Stimulated activated CD8-positive, alpha-beta memory T cell treated with anti-CD3 and anti-CD28 coated beads, Interleukin-7, amount 100 ng/mL, for 1 hour (primary cell): ENCODE measurements at places on chromosomes 11 and 22.

- DNase-seq = no peak
These were observed 7.5 kb downstream of the DERL3 start for GRCh38 chr22:23831261-23831660.

DNA sequence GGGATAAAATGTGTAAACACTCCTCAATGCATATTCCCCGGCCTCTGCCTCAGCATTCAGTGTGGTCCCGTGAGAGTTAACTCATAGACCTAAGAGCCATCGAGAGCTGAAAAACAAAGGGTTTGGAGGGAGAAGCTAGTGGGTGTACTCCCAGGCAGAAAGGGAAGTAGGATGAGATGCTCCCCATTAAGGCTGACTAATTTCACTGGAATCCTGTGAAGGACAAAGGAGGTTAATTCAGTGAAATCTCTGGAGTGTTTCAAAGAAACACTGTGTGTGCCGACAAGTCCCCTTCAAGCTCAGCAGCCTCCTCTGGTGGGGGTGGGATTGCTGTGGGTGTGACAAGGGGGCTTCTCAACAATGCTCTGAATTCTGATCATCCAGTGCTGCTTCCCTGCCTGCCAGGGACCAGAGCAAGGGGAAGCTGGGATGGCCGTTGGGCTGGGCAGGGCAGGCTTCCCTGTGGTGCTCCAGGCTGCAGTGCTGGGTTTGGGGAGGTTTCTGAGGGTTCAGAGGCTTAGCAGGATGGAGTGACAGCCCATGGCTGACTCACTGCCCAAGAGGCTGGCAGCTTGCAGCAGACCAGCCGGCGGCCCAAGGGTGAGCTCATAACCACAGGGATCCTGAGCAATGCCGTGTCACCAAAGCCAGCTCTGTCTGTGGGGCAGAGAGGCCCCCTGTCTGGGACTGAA lies 61.4 kb upstream of the BMAL1 start:
- DNase-seq = no peak

DNA sequence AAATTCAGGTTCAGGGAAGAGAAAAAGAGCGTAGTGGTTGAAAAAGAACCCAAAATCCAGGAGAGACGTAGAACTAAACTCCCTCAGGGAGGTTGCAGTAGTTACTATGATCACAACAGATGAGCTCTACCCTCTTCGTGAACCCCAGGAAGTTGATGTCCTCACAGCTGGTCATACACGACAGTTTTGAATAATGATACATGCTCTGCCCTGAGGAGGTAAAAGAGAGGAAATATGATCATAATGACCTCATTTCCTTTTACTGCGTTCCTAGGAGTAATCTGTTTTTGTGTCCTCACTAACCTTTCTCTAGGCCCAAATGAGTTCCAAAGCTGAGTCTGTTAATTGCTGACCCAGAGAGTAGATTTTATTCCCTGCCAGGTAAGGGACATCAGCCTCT lies 1.3 kb downstream of the PATE2 start:
- DNase-seq = no peak

GRCh38 chr22:37744589-37744988 lies 47.7 kb downstream of the TRIOBP start:
- DNase-seq = no peak

GRCh38 chr11:58573451-58574104 lies 2.1 kb downstream of the LPXN start:
- DNase-seq = peak; percentile 16

DNA sequence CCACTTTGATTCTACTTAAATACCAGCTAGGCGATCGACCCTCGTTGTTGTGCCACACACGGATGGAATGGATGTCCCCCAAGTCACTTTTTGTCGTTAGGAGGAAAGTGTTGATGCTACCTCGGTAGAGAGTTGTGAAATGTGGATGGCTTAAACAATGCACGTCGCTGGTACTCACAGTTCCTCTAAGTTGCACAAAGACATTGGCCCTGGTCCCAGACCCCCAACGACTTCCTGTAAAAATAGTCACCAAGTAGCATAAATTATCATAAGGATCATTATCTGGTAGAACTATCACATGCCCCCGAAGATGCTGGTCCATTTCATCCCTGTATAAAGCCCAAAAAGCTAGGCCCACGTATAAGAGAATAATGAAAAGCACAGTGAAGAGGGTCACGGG lies 3.8 kb downstream of the PKDREJ start:
- no peak for DNase-seq

GRCh38 chr11:3037040-3037944 lies 19.9 kb downstream of the CARS1 start:
- DNase-seq = no peak

DNA sequence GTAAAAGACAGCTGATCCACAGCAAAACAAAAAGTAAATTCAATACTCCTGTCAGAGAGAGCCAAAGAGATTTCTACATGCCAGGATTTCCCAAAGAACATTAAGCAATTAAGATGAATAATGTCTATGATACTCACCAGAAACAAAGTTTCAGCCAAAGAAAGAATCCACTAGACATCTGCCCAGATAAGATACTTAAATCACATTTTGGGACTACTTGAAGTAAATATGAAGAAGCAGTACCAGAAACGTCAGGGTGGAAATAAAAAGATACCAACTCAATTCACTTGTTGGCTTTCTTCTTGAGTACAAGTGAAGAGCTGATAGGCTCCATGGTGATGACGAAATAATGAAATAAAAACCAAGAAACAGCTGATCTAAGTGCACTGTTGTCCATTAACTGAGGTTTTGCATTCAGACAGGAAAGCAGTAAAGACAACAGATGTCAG lies 31.6 kb upstream of the ARHGAP32 start:
- no peak for DNase-seq

- DNase-seq = no peak
These were observed 25.4 kb upstream of the IGSF9B start for GRCh38 chr11:133982151-133982550.

DNA sequence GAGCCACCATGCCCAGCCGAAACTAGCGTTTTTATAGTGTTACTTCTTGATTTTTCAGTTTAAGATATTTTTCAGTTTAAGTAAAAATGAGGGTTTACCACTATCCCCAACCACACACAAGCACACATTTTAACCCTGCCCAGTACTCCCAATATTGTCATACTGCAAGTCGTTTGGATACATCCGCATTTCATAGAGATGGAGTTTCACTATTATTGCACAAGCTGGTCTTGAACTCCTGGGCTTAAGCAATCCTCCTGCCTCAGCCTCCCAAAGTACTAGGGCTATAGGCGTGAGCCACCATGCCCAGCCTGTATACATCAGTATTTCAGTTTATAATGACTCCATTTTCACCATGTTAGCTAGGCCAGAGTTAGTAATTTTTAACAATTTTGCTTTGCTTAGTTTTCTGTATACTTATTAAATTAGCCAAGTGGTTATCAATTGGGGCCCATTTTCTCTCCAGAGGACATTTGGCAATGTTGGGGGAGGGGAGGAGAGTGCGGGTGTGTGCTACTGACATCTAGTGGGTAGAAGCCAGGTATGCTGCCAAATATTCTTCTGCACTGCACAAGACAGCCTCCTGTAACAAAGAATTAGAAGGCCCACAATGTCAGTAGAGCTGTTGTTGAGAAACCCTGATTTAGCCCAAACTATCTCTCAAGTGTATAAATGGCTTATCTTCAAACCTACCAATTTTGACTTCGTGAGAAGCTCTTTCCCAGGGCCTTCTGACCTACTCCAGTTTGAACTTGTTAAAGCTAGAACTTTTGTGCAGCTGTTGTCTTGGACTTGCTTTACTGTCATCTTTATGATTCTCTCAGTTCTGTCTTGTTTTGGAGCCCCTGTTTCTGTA lies 7.3 kb downstream of the USP47 start:
- peak; percentile 31 for DNase-seq

DNA sequence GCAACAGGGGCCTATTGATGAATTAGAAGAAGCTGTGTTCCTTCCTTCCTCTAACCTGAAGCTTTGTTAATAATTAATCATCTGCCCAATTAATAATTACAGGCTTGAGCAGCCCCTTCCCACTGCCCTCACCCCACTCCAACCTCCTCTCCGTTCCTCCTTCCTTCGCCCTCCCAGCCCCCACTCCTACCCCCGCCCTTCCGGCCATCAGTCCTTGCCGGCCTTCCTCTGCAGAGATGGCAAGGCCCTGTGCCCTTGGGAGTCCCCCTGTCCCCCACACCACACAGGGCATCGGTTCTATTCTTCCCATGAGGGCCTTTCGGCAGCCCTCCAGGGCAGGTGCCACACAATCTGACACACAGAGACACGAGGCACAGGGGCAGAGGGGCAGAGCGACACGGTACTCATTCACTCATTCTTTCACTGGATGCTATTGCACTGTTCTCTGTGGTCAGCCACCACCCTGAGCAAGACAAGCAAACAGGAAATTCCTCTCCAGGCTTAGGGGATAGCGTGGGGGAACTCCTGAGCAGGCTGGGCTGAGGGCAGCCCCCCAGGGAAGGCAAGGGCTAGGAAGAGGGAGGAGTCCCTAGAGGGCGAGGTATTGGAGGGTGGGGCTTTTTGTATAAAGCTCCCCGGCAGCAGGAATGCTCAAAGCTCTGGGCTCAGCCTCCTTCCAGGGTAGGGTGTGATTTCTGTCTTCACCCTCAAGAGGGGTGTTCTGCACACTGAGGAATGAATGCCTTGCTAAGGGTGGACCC lies 14.7 kb downstream of the MGAT3 start:
- DNase-seq = no peak

DNA sequence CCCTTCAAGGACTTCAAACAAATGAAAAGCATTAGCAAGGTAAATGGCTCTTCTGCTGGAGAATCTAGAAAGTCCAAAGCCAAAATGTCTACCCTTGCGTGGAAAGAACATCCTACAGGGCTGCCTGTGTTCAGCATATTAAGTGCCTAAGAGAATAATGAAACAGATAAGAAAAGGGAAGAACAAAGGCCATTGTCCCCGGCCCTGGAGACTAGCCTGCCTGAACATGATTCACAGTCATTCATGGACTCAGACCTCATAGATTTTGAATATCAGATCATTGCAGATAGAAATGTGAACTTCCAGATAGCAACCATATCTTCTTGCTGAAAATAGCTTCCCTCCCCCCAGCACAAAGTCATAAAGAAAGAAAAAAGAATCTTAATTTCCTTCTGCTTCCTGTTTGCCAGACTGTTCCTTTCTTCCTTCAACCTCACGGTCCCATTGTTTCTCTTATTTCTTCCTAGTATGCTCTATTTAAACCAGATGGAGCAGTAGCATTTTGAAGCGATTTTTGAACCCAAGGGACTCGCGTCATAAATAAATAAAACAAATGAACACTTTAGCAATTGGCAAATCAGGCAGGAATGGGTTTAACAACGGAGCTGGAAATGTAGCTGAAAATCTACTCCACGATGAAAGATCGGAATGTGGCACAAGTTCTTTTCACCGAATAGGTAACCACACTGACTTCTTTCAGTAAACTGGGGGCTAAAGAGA lies 408.2 kb upstream of the CCDC90B start:
- DNase-seq = no peak

GRCh38 chr22:22552630-22553029 lies 6.4 kb downstream of the PRAME start:
- DNase-seq = no peak

DNA sequence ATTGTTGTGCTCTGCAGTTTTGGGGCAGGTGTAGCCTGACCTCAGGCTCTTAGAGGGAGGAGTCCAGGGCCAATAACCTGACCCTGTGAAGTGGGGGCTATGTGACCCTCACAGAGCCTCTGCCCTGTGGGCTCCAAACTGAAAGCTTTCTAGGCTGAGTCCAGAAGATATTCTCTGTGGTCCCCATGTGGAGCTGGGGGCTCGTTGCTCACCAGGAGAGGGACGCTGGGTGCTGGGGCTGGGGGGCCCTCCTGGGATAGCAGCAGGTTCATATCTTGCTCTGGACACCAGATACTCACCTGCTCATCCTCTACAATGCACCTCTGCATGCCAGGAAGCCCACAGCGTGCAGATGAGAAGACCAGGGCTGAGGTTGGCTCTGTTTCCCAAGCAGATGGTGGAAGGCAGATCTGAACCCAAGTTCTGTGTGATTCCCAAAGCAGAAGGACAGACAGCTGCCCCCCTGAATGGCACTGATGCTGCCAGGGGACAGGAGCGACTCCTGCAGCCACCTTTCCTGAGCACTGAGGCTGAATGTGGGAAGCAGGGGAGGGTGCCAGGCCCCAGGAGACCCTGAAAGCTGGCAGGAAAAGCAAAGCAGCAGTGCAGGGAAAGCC lies 1022.0 kb downstream of the TBC1D22A start:
- DNase-seq = no peak

GRCh38 chr22:50481440-50482106 lies at the start of gene ADM2:
ADM2 (plus strand) TSS chr22:50481543; CDS start chr22:50481848, 305 bp downstream.
- peak; percentile 41 for DNase-seq

GRCh38 chr11:129948926-129949466 lies 53.6 kb upstream of the NFRKB start:
- no peak for DNase-seq

- no peak for DNase-seq
These were observed 425.6 kb downstream of the SHANK2 start for GRCh38 chr11:70826541-70827335.

- no peak for DNase-seq
These were observed 35.9 kb upstream of the PRDM11 start for GRCh38 chr11:45110562-45110961.

GRCh38 chr11:113674397-113674685 lies 31.8 kb downstream of the TMPRSS5 start:
- DNase-seq = no peak

DNA sequence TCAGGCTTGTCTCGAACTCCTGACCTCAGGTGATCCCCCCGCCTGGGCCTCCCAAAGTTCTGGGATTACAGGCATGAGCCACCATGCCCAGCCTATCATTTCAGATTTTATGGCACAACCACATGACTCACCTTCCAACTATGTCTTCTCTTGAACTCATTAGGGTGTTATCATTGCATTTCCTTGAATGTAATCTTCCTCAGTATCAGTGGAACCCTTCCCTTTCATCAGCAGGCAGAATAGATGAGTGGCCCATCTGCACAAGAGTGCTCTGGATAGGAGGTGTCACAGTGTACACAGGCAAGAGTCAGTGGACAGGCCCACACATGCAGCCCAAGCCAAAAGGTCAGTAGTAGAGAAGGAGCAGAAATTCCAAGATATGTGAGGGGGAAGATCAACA lies 29.1 kb upstream of the AQP11 start:
- DNase-seq = no peak

- no peak for DNase-seq
These were observed 19.0 kb downstream of the NCF4 start for GRCh38 chr22:36879775-36880174.

- no peak for DNase-seq
These were observed 39.2 kb upstream of the ARHGAP42 start for GRCh38 chr11:100647861-100648260.

- no peak for DNase-seq
These were observed 561.1 kb upstream of the CADM1 start for GRCh38 chr11:116065191-116065895.
